HCT116 (cell line): ENCODE measurements at places on chromosomes 6 and 20. TPM values are rescaled to one million over a fixed set of nuclear protein-coding genes. Genes with fewer than 3 reads are reported as not detected.

Gene STX11
- total RNA-seq, result 0.69 TPM

Gene SYNDIG1
- total RNA-seq, result not detected

GRCh38 chr20:58898629-58899408 is 46.3 kb downstream of the GNAS start:
- no peak for DNase-seq

- DNase-seq, result no peak
Measured at GRCh38 chr20:36779656-36780025, 6.1 kb upstream of the DSN1 start.

GRCh38 chr6:54037277-54037779 is 73.9 kb upstream of the MLIP start:
- DNase-seq, result no peak

DNA sequence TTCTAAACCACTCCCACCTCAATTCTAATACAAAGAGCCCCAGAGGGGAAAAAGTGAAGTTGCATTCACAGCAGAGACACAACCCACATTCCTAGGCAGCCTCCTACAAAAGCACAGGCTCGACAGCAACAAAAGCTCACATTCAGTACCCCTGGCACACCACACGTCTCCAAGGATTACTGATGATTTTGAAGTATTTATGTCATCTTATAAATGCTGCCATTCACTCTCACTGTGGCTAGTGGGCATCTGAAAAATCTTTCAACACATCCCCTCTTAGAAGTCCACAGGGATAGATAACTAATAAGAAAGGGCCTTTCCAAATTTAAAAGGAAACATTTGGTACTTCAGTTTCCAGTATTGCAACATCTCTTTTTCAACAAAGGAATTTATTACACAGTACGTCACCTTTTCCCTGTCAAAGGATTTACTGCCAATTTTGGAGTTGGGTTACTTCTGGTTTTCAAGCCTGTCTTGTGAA is 146.7 kb downstream of the TASP1 start:
- DNase-seq, result no peak

- DNase-seq, result no peak
Measured at GRCh38 chr6:7006515-7007191, 101.1 kb upstream of the RREB1 start.

- peak; percentile 94 for DNase-seq
Measured at GRCh38 chr6:52503851-52504781, 72.7 kb downstream of the TRAM2 start.

DNA sequence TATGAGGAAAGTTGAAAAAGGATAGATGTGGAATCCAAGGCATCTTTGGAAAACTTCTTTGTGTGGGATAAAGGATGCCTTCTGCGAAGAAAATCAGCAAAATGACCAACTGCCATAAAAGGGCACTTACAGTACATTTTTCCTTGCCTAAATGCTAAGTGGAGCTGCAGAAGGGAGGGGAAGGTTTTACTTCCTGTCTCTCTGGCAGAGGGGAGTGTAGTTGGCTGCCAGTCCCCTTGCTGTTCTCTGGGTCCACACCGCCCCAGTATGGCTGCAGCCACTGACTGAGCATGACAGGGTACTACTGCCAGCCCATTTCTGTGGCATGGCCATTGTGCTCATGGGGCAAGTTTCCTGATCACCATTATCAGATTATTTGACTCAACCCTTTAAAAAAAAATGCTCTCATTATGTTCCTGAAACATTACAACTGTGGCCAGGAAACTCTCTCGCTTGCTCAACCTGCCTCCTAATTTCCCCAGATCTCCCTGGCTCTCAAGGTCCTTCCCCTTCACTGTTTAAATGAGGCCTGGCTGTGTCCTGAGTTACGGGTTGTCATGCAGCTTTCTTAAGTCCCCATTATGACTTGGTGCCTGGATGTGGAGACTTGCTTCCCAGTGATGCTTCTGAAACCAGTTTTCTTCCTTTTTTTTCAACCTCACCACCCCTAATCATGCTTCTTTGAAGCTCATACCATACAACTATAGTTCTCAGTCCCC is 34.5 kb upstream of the FAM184A start:
- DNase-seq, result no peak

DNA sequence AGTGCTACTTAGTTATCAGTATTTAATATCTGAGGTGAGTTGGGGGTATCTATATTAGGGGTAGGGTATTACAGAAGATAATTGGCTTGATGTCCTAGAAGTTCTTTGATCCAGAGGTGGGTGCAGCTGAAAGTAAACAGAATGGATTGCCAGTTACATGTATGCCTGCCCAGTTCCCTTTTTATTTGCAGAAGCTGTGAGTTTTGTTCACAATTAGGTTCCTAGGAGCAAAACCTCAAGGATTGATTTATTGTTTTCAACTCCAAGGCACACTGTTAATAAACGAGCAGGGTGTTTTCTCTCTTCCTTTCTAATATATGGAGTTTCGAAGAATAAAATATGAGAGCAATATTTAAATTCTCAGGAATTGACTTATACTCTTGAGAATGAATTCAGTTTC is 129.0 kb downstream of the SULF2 start:
- DNase-seq, result no peak

DNA sequence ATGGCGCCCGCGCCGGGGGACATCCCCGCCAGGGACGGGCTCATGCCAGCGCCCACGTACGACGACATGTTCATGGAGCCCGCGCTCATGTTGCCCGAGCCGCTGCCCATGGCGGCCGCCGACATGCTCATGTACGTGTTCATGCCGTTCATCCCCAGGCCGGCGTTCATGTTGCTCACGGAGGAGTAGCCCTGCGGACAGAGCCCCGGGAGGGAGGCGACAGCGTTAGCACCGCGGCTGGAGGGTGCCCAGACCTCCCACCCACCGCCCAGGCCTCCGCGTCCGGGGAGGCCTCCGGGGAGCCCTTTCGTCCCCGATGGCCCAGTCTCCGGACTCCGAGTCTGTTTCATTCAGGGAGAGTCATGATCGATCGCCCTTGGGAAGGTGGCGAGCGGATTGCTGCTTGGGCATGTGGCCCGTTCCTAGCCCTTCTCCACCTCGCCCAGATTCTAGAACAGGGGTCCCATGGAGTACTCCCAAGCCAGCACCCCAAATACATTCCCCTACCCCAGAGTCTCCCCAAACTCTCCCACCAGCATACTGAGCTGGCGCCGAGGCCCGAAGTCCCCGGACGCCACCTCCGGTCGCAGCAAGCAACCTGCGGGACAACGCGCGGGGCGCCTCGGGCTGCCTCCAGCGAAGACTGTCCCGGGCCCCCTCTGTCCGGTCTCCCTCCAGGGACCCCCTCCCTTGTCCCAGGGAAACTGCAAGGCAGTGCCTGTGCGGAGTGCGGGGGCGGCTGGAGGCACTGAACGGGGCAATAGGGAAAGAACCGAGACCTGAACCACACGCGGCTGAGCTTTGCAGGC is 1.2 kb downstream of the FOXA2 start:
- DNase-seq, result no peak

DNA sequence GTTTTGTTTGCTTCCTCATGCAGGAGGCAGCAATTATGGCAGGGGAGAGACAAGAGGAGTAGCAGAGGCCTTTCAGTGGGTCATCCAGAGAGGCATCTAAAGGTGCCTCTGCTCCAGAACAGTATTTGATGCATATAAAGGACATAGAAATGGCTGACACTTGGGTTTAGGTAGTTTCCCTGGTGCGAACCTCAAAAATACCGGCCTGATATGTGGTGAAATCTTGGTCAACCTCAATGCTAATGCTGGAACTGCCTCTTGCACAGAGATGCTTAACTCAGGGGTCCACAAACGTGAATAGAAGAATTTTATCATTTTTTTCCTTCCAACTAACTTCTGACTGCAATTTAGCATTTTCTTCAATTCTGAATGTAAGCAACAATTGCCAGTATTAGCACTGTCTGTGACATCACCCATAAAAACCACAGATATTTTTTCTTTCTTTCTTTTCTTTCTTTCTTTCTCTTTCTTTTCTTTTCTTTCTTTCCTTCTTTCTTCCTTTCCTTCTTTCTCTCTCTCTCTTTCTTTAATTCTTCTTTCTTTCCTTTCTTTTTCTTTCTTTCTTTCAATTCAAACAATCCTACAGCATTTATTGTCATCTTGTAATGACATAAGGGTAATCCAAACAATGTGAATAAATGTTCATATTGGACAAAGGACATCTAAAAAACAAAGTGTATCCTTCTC is 180.0 kb upstream of the UST start:
- DNase-seq, result no peak
